B cell (primary cell): ENCODE measurements at places on chromosomes 4 and X. TPM values are rescaled to one million over a fixed set of nuclear protein-coding genes. Genes with fewer than 3 reads are reported as not detected.

Gene GAGE2A
- total RNA-seq = not detected in 2 replicates

Gene LNX1
- total RNA-seq = 0.10 TPM in 1 of 2 replicates, not detected in the other

Gene DKC1
- total RNA-seq = 73.5 and 84.2 TPM in 2 replicates

Gene USP38
- 23.0 and 23.9 TPM in 2 replicates for total RNA-seq

Gene CT45A2
- total RNA-seq = not detected in 2 replicates

Gene CACNA1F
- total RNA-seq = 6.7 and 8.2 TPM in 2 replicates

GRCh38 chr4:124282301-124282898, 430.1 kb downstream of the ANKRD50 start:
- H3K4me3 ChIP-seq = no peak overlapping the region
- H3K4me1 ChIP-seq = no peaks in the 10 kb centered on the region
- no peaks in the 10 kb centered on the region for H3K27me3 ChIP-seq
- no peak for DNase-seq

DNA sequence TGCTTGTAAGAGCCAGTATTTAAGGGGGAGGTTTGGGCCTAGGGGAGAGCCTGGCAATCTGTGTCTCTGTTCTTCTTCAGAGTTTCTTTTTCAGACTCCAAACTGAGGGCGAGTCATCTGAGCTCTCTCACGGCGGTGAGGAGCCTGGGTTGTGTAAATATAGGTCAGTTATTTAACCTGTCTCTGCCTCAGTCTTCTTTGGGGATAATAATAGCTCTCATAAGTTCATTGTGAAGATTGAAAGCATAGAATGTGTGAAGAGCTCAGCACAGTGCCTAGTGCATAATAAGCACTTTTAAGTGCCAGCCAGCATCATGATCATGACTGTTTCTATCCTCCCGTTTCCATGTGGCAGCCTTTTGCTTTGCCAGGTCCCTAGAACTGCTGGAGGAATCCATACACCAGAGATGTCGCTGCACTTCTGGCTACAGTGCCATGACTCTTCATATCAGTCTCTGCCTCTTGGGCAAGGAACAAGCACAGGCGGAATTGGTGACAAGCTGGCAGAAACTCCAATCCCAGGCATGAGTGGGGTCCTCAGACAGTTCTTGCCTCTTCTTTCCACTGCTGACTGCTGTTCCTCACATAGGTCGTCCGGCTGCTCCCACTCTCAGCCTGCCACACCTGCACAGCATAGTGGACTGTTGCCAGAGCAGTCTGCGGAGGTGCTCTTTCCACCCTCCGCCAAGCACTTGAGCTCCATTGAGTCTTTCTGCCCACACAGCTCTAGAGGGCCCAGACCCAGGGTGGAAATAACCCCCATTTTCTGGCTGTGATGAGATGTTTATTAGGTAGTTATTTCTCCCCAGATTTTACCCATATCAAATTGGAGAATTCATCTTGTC, 103.7 kb upstream of the MAML3 start:
- H3K27ac ChIP-seq = no peak overlapping the region
- no peaks in the 10 kb centered on the region for H3K36me3 ChIP-seq
- no peak for DNase-seq
- peaks cover 3% of the 10 kb centered on the region for H3K4me1 ChIP-seq
- H3K27me3 ChIP-seq = peaks cover 5% of the 10 kb centered on the region
- H3K4me3 ChIP-seq = no peak overlapping the region

DNA sequence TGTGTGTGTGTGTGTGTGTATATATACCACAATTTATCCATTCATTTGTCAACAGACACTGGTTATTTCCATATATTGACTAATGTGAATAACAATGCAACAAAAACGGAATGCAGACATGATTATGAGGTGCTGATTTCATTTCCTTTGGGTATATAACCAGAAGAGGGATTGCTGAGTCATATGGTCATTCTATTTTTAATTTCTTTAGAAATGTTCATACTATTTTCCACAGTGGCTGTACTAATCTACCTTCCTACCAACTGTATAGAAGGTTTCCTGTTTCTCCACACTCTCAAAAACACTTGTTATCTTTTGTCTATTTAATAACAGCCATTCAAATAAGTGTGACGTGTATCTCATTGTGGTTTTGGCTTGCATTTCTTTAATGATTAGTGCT, 269.9 kb downstream of the OPHN1 start:
- no peak overlapping the region for H3K4me3 ChIP-seq
- no peaks in the 10 kb centered on the region for H3K27me3 ChIP-seq
- H3K36me3 ChIP-seq = no peaks in the 10 kb centered on the region

GRCh38 chr4:3145234-3145924, 70.9 kb downstream of the HTT start:
- peaks cover 19% of the 10 kb centered on the region for H3K36me3 ChIP-seq
- H3K4me3 ChIP-seq = no peak overlapping the region
- no peaks in the 10 kb centered on the region for H3K4me1 ChIP-seq
- H3K27me3 ChIP-seq = no peaks in the 10 kb centered on the region

- peaks cover 8% of the 10 kb centered on the region for H3K4me1 ChIP-seq
- H3K4me3 ChIP-seq = no peak overlapping the region
- H3K27me3 ChIP-seq = no peaks in the 10 kb centered on the region
- DNase-seq = peak; percentile 29
Observed at GRCh38 chrX:40303256-40304077, 205.7 kb upstream of the BCOR start.

GRCh38 chr4:76494871-76495590, 60.0 kb downstream of the SHROOM3 start:
- H3K27me3 ChIP-seq = no peaks in the 10 kb centered on the region
- peaks cover 22% of the 10 kb centered on the region for H3K4me1 ChIP-seq
- DNase-seq = no peak
- no peaks in the 10 kb centered on the region for H3K36me3 ChIP-seq
- H3K27ac ChIP-seq = no peak overlapping the region
- no peak overlapping the region for H3K4me3 ChIP-seq

DNA sequence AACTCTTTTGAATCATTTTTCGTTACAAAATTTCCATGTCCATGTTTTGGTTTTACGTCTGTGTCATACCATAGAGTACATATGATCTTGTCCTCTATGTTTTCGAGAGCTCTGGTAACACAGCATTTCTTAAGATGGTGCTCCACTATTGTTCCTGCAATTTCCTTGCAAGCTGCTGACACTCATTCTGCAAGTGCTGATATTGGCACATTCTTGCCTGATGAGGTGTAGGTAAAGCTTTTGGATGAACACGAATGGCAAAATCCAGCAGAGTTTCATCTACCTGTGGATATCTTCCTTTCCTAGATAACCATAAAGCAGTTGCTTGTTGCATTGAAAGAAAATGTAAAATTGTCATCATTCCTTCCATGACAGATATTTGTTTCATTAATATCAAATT, 41.3 kb downstream of the MAGEB17 start:
- H3K4me3 ChIP-seq = no peak overlapping the region
- DNase-seq = no peak
- no peaks in the 10 kb centered on the region for H3K36me3 ChIP-seq
- H3K4me1 ChIP-seq = no peaks in the 10 kb centered on the region
- H3K27me3 ChIP-seq = no peaks in the 10 kb centered on the region
- H3K27ac ChIP-seq = no peak overlapping the region

DNA sequence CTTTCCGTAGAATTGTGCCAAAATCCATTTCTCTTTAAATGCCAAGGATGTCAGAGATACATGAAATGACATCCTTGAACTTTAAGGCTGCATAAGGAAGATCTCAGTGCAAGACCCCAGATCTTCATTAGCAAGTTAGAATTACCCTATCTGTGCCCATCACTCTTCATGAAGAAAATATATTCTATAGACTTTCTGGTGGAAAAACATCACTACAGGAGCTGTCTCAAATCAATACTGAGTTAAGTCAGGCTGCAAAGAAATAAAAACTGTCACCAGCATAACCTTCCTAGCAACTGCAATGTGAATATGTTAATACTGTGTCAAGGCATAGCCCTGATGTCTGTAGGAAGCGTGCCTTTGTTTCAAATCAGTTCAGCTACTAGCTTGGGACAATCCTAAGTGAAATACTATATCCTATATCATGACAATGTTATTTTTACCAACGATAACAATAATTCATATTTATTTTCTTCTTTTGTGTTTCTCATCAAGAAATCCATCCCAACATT, 173.3 kb downstream of the TBCK start:
- no peaks in the 10 kb centered on the region for H3K27me3 ChIP-seq
- H3K4me3 ChIP-seq = no peak overlapping the region
- H3K4me1 ChIP-seq = no peaks in the 10 kb centered on the region
- no peak for DNase-seq

DNA sequence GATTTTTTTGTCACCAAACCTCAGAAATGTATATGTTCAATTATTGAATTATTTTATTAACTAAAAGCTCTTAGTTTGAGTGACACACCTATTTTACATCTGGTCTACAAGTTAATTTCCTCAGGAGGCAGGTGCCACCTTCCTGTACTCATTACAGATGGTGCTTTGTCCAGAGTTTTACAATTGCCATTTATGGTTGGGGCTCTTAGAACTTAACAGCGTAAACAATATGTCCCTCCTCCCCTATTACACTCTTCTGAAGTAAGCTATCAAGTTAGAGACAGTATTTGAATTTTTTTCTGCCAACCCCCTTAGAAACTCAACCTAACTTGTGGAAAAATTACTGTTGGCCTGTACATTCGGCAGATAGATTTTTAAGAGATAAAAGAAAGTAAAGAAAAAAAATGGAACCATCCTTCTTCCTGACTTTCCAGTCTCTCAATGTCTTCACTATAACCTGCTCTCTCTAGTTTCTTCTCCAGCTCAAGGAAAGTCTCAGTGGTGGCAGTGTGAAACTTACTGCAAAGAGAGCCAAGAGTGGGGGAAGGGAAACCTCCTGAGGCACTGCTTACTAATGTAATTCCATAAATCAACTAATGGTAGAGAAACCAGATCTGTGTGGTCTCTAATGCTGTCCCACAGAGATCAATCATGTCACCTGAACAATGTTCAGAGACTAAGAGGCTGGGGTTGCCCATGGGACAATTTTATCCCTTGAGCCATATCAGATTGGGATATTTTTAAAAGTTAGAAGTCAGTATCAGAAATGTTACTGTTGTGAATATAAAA, 7.8 kb downstream of the CXXC4 start:
- no peaks in the 10 kb centered on the region for H3K27me3 ChIP-seq
- H3K4me1 ChIP-seq = peaks cover 16% of the 10 kb centered on the region
- no peak overlapping the region for H3K4me3 ChIP-seq
- H3K36me3 ChIP-seq = no peaks in the 10 kb centered on the region
- no peak overlapping the region for H3K27ac ChIP-seq

DNA sequence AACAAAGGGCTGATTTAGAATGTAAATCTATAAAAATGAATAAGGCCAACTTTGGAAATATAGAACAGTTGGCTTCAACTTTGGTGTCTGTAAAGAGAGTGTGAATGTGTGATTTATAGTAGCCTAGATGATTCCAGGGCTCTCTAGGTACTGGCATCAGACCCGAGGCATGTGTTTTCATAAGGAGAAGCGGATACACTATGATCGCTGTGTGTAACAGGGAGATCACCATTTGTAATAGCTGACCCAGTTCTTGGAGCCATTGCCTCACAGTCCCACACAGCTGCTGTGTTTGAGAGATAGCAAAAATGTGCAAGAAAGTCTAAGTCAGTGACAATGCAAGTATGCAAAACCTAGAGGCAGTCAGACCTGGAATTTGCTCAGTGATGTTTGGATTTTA, 135.1 kb downstream of the REPS2 start:
- no peak overlapping the region for H3K4me3 ChIP-seq
- DNase-seq = no peak
- no peaks in the 10 kb centered on the region for H3K27me3 ChIP-seq
- H3K4me1 ChIP-seq = no peaks in the 10 kb centered on the region
- no peak overlapping the region for H3K27ac ChIP-seq
- H3K36me3 ChIP-seq = no peaks in the 10 kb centered on the region

GRCh38 chr4:65943076-65943475, 272.8 kb upstream of the EPHA5 start:
- H3K27me3 ChIP-seq = no peaks in the 10 kb centered on the region
- no peak overlapping the region for H3K27ac ChIP-seq

DNA sequence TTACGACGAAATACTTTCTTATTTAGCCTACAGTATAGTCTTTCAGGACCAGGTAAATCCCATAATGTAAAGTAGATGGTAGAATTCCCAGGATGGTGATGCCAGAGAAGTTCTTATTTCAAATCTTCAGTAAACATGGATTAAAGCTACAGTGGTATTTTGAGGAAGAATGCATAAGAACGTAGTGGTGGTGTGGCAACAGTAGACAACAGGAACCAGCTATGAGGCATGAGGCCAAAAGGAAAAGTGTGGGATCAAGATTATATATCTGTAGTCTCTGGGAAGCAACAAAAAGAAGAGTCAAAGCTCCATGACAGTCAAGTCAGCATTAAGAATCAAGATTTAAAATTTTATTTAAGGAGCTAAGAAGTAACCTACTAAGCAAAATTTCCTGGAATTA, 60.2 kb downstream of the METTL14 start:
- no peaks in the 10 kb centered on the region for H3K4me1 ChIP-seq
- H3K27ac ChIP-seq = no peak overlapping the region
- H3K27me3 ChIP-seq = no peaks in the 10 kb centered on the region

DNA sequence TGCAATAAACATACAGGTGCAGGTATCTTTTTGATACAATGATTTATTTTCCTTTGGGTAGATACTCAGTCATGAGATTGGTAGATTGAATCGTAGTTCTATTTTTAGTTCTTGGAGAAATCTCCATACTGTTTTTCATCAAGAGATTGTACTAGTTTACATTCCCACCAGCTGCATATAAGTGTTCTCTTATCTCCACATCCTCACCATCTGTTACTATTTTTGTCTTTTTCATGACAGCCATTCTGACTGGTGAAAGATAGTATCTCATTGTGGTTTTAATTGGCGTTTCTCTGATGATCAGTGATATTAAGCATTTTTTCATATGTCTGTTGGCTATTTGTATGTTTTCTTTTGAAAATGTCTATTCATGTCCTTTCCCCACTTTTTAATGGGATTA, 202.2 kb downstream of the RAPGEF2 start:
- no peaks in the 10 kb centered on the region for H3K27me3 ChIP-seq
- H3K4me3 ChIP-seq = no peak overlapping the region
- H3K36me3 ChIP-seq = no peaks in the 10 kb centered on the region
- DNase-seq = no peak
- H3K27ac ChIP-seq = no peak overlapping the region

DNA sequence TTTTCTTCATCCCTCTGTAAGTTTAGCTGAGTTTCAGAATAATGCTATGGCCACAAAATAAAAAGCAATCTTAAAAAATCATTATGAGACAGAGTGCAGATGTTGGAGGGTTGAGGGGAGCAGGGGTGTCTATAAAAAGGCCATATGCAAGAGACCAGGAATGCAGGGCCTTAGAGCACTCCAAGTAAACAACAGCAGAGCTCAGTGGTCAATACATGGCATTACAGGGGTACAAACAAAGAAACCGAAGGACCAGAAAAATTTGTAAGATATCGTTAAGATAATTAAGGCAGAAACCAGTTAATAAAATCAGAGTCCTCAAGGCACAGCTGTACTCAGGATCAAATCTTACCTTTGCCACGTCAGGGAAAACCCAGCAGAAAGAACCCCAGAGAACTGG, 28.4 kb upstream of the NDST3 start:
- no peaks in the 10 kb centered on the region for H3K27me3 ChIP-seq
- H3K4me1 ChIP-seq = no peaks in the 10 kb centered on the region
- H3K36me3 ChIP-seq = no peaks in the 10 kb centered on the region
- no peak overlapping the region for H3K4me3 ChIP-seq
- DNase-seq = no peak
